AML-193 (cell line): ENCODE measurements at places on chromosomes 6 and 20.

- no peak for DNase-seq
These were observed 279.4 kb downstream of the RFPL4B start for GRCh38 chr6:112626468-112627082.

- no peak for DNase-seq
These were observed 21.9 kb downstream of the CD40 start for GRCh38 chr20:46139908-46140482.

DNA sequence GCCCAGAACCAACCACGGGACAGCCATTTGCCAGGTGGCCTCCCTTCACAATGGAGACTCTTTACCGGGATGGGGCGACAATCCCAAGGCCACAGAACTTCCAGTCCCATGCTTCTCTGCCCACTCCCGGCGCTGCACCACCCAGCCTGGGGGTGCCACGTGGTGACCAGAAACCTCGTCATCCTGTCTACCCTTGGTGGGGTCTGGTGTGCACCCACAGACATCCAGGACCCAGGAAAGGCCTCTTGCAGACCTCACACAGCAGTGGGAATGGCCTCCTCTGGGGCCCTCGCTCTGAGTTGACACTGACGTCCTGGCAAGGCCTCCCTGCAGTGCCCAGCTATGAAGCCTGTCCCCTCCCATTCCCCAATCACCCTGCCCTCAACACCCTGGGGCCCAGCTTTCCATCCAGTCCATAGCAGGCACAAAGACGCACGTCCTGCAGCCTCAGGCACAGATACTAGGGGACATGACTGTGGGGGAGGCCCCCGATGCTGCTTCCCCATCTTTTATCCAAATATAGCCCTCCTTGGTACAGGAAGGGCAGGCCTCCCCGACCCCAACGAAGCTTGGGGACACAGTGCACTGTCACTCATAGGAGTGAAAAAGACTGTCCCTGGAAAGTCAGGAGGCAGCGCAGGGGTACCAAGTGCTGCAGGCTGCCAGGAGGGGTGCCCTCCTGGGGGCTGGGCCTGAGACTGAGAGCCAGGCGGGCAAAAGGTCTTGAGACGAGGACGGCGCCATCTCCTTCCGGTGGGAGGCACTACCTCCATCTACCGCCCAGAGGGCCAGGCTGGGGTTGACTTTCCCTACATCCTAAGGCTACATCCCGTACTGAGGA, 7.2 kb downstream of the CST7 start:
- DNase-seq, result no peak

GRCh38 chr20:63531686-63532448, 5.3 kb downstream of the PTK6 start:
- no peak for DNase-seq

DNA sequence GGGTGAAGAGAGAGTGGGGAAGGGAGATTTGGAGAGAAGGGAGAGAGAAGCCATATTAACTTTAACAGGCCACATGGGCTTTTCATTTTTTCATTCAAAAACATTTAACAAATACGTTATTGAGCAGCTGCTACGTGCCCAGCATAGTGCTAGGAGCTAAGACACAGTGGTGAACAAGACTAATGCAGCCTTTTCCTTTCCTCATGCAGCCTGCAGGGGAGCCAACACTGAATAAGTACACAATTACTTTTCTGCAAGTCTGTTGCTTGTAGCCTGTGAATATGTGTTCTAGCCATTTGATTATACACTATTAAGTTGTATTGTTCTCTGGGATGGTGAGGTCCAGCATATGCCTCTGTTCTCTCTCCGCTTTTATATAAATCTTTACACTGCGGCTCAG, 1.9 kb upstream of the BLOC1S5 start:
- peak; percentile 17 for DNase-seq

DNA sequence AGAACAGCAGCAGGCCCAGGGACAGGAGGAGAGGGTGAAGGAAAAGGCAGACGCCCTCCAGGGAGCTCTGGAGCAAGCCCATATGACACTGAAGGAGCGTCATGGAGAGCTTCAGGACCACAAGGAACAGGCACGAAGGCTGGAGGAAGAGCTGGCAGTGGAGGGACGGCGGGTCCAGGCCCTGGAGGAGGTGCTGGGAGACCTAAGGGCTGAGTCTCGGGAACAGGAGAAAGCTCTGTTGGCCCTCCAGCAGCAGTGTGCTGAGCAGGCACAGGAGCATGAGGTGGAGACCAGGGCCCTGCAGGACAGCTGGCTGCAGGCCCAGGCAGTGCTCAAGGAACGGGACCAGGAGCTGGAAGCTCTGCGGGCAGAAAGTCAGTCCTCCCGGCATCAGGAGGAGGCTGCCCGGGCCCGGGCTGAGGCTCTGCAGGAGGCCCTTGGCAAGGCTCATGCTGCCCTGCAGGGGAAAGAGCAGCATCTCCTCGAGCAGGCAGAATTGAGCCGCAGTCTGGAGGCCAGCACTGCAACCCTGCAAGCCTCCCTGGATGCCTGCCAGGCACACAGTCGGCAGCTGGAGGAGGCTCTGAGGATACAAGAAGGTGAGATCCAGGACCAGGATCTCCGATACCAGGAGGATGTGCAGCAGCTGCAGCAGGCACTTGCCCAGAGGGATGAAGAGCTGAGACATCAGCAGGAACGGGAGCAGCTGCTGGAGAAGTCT, 25.5 kb downstream of the C20orf173 start:
- DNase-seq, result no peak

DNA sequence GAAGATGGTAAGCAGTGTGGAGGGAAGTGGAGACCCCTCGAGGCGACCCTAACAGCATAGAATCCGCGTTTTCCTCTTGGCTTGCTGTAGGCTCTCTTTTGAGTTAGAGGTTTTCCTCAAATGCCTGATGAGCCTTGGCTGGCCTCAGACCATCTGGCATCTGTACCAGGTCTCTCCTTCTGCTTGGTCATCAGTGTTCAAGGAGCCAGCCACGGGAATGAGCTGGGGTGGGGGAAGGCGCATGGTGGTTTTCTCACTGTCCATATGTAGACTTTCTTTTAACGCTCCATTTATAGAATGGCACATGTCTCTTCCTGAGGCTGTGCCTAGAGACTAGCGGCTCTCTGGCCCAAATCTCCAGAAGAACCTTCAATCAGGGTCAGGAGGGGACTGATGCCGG, 8.1 kb upstream of the GUCA1A start:
- no peak for DNase-seq

- no peak for DNase-seq
These were observed 139.5 kb upstream of the TCF21 start for GRCh38 chr6:133749427-133749826.

- DNase-seq, result no peak
These were observed 289.1 kb upstream of the PREP start for GRCh38 chr6:105691971-105692370.

DNA sequence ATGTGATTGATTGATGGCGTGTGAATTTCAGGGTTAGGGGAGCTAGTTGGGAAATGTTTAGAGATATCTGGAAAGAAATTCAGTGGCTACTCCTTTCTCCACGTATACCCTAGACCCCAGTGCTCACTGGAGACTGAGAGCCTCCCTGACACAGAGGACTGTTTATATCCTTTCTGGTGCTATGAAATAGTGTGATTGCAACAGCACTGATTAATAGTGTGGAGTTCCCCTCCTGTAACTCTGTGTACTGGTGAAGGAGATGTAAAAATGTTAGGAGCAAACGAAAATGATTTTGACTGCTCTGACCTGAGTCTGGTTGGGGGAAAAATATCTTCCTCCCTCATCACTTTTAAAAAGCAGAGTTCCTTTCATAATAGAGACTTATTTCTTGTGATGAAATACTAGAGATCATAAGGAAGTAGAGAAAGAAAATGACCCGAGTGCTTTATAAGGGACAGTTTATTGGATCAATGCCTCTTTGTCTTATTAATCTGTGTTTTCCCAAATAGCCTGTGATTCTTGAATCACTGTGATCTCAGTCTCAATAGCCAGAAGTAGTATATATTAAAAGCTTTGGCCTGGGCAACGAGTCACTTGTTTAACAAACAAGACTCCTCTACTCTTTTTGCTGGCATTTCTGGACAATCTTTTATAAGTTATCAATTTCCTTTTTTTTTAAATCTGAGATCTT, 92.3 kb downstream of the RNF182 start:
- DNase-seq, result no peak

GRCh38 chr6:122495612-122496011, 24.0 kb upstream of the SERINC1 start:
- DNase-seq, result no peak

GRCh38 chr6:3517350-3517749, 60.5 kb upstream of the SLC22A23 start:
- no peak for DNase-seq

DNA sequence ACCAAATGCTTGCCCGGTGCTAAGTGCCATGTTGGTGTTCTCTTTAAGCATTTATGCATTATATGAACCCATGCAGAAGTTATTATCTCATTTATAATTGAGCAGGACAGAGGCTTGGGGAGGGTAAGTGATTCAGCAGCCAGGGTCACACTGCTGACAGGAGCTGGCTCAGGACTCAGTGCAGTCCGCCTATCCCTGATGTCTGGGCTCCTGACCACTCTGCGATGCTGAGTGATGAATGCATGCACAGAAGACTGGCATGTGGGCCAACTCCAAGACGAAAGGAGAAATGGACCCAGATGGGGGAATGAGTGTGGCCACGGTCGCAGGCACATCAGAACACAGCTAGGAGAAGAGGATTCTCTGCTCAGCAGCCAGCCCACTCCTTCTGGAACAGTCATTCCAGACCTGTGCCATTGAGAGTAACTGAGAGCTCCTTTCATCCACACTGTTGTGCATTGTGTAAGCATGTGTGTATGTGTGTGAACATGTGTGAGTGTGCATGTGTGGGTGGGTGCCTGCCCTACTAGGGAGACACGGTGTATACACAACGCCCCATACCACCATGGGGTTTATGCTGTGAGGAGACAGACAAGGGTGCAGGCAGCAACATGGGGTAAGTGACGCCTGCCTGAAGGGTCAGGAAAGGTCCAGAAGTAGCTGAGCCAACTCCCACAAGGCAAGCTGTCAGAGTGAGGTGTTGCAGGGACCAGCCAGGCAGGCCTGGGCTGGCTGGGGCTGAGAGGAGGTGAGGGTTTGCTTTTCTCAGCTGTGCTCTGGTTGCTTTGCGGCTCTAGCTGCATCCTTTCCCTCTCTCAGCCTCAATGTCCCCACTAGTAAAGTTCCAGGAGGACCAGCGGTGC, 97.8 kb upstream of the PMEPA1 start:
- DNase-seq, result no peak

DNA sequence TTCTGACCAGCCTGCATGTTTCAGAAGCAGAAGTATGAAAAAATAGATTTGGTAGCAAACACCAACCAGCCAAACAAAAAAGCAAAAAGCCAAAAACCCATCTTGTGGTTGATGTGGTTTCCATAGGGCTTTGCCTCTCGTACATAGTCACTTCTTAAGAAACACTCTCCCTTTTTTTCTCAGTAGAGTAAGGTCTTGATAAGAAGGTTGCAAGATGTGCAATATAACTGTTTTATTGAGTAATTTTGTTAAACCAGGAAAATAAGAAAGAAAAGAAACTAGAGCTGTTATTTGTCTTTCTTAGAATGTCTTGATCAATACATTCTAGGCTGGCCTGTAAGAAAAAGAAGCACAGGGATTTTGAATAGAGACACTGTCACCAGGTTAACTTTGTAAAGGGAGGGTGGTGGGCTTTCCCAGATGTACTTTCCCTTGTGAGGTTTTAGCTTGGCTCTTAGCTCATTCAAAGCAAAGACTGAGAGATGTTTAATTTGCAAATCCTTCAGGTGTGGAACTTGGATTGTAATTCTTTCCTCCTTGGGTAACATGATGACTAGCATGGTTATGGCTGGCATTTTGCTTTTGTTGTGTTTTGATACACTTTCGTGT, 49.7 kb downstream of the AKAP12 start:
- DNase-seq, result peak; percentile 20

GRCh38 chr6:80696268-80696667, 589.8 kb downstream of the BCKDHB start:
- no peak for DNase-seq

- no peak for DNase-seq
These were observed 167.4 kb upstream of the LRFN2 start for GRCh38 chr6:40754461-40755045.

DNA sequence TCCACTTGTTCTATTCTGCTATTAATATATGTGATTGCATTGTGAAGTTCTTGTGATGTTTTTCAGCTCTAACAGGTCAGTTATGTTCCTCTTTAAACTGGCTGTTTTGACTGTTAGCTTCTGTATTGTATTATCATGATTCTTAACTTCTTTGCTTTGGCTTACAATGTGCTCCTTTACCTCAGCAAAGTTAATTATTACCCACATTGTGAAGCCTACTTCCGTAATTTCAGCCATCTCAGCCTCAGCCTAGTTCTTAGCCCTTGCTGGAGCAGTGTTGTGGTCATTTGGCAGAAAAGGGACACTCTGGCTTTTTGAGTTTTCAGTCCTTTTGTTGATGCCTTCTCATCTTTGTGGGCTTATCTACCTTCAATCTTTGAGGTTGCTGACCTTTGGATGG, 440.2 kb downstream of the TBC1D32 start:
- no peak for DNase-seq

DNA sequence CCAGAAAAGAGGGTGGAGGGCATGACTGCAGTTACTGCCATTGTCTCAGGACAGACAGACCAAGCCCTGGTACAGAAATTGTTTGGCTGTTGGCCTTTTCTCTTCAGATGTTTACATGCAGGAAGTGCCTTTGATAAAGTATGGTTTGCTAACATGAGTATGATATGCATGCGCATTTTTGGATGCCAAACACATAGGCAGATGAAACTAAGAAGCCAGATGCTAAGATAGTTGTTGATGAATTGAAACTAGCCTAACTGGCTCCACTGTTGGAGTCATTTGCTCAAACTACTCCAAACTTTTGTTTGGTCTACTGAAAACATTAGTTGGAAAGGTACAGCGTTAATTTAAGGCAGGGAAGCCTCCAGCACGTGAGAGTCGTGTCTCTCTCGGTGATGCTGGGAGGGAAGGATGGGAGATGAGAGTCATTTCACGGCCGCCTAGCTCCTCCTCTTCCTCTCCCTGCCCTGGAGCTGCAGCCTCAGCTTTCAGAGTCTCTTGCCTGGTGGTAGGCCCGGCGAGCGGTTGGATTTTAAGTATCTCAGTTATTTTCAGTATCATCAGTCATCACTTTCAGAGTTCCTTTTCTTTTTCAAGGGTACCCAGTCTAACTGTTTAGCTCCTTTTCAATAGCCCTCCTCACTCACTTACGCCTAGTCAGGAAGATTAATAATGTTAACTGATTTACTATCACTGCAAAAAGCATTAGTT, 29.7 kb downstream of the RREB1 start:
- DNase-seq, result no peak

GRCh38 chr6:50836231-50836630, 17.6 kb downstream of the TFAP2B start:
- no peak for DNase-seq

GRCh38 chr6:138592749-138593123, 93.4 kb upstream of the NHSL1 start:
- DNase-seq, result peak; percentile 79

GRCh38 chr20:38434770-38435554, at the start of gene SNHG17:
Gene SNHG17, minus strand, starts transcription at chr20:38435328.
- peak; percentile 69 for DNase-seq

DNA sequence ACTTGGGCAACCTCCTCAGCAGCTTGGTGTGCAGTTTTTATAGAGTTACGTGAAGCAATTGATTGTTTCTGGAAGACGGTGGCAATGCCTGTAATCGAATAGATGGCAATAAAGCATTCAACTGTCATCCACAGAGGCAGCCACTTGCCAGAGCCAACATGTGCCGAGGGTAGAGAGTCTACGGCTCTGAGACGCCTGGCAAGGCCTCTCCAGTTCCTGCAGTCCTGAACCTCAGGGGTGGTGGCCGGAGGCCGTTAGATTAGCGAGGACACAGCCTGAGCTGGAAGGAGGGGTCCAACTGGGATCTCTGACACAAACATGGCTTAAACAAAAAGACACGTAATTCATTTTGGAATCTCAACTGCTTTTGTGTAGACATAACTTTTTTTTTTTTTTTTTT, 775 bp upstream of the TTLL2 start:
- no peak for DNase-seq

- peak; percentile 13 for DNase-seq
These were observed 74.7 kb upstream of the SLC4A11 start for GRCh38 chr20:3313683-3314065.
